ENCODE measurements at places on chromosomes 7 and 10.

- DNase-seq, result no peak
Measured at GRCh38 chr7:29343399-29343798, 148.8 kb downstream of the CHN2 start.

DNA sequence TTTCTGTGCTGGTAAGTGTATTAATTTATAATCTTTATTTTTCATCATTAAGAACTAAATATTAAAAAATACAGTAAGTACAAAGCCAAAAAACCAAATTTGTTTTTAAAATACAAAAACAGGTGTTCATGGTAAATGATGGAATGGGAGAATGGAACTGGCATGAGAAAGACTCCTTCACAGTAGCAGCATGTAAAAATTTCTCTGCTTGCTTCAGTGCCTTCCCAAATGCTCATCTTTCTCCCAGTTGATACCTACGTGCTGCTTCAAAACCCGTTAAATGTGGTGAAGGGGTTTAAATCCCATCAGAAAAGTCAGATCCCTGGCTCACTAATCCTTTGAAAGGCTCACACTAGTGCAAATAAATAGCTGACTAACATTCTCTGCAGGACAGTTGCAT, 4.2 kb downstream of the RNF133 start:
- no peak for DNase-seq

- DNase-seq, result no peak
Measured at GRCh38 chr7:47500103-47500563, 81.8 kb downstream of the TNS3 start.

GRCh38 chr7:100089458-100090196, 858 bp downstream of the COPS6 start:
- no peak for DNase-seq
